ENCODE measurements at places on chromosomes 4 and X. TPM values are rescaled to one million over a fixed set of nuclear protein-coding genes. Genes with fewer than 3 reads are reported as not detected.
A peak's percentile ranks its signal among the peaks of the same experiment; 100 is the strongest.

Gene ALB
- 872 TPM for total RNA-seq

Gene F8A3
- 0.18 TPM for total RNA-seq

Gene ATP2B3
- not detected for total RNA-seq

Gene HTN3
- not detected for total RNA-seq

Gene SLC6A14
- 0.59 TPM for total RNA-seq

Gene CPZ
- total RNA-seq, result 0.86 TPM

Gene RHOXF2
- total RNA-seq, result not detected

- H3K4me3 ChIP-seq, result no peak overlapping the region
- no peaks in the 10 kb centered on the region for H3K27me3 ChIP-seq
- no peak overlapping the region for H3K27ac ChIP-seq
- H3K4me1 ChIP-seq, result no peaks in the 10 kb centered on the region
These were observed 10.2 kb downstream of the BBS7 start for GRCh38 chr4:121860121-121860520.

GRCh38 chr4:373062-373839 lies 35.6 kb downstream of the ZNF141 start:
- H3K27ac ChIP-seq, result no peak overlapping the region
- no peaks in the 10 kb centered on the region for H3K4me1 ChIP-seq
- H3K27me3 ChIP-seq, result no peaks in the 10 kb centered on the region
- no peak overlapping the region for H3K4me3 ChIP-seq
- H3K36me3 ChIP-seq, result peaks cover 23% of the 10 kb centered on the region

DNA sequence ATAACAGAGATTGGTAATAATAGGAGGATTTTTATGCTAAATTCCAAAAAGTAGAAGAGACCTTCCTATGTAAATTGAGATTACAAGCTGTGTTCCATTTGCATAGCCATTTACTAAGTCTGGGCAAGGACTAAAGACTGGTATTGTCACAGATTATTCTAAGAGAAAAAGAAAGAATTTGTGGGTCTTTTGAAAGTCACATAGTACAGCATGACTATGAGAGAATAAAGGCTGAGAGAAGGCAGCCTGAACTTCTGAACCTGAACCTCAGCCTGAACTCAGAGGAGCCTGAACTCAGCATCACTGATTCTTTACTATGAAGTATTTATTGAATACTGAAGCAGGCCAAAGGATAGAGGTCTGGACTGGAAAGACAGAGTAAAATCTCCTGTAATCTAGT lies 297.5 kb downstream of the STPG2 start:
- no peaks in the 10 kb centered on the region for H3K27me3 ChIP-seq
- no peaks in the 10 kb centered on the region for H3K4me1 ChIP-seq
- no peaks in the 10 kb centered on the region for H3K36me3 ChIP-seq
- H3K4me3 ChIP-seq, result no peak overlapping the region

- no peak for DNase-seq
- H3K27ac ChIP-seq, result no peak overlapping the region
- no peaks in the 10 kb centered on the region for H3K27me3 ChIP-seq
- H3K4me3 ChIP-seq, result no peak overlapping the region
- no peaks in the 10 kb centered on the region for H3K36me3 ChIP-seq
- H3K4me1 ChIP-seq, result peaks cover 13% of the 10 kb centered on the region
These were observed 9.8 kb upstream of the TNIP2 start for GRCh38 chr4:2765832-2766526.

DNA sequence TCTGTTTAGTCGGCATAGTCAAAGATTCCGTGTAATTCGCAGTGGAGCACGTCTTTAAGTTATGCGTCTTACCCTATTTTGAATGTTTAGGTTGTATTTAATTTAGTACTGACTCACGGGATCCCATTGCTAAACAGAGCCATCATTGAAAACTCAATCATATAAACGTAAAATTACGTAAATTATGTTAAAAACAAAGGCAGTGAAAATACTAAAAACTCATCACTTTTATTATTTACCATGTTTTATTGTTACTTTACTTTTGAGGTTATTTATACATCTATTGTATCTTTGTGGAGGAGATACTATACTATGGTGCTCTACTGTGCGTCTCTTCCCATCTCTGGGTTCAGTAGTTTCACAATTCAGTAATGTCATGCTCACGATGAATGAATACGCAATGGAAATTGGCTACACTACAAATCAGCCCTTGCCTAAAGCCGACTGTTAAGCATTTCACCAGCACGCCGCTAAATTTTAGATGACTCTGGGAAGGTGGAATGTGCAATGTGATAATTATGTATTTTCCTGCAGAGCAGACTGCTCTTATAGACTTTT lies 944 bp downstream of the FUNDC2 start:
- peak overlapping the region; percentile 98 for H3K27ac ChIP-seq
- no peaks in the 10 kb centered on the region for H3K27me3 ChIP-seq
- peaks cover 2% of the 10 kb centered on the region for H3K4me1 ChIP-seq
- H3K4me3 ChIP-seq, result peak overlapping the region; percentile 36

DNA sequence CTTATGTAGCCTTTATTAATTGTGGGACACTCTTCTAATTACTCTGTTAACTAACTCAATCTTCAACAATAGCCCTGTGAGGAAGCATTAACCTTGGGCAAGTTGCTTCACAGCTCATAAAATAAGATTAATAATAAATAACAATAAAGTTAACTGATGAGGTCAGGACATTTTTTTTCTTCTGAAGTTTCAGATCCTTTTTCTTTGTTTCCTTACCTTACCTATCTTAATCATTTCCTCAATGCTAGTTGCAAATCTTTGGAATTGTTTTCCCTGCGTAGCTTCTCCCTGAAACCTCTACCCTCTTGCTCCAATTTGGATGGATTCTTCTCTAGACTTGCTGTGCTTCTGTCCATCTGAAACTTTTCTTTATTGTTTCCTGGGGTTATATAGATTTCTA lies 17.5 kb upstream of the PLAC8 start:
- H3K27me3 ChIP-seq, result no peaks in the 10 kb centered on the region
- no peak overlapping the region for H3K4me3 ChIP-seq
- no peak for DNase-seq
- no peaks in the 10 kb centered on the region for H3K4me1 ChIP-seq

DNA sequence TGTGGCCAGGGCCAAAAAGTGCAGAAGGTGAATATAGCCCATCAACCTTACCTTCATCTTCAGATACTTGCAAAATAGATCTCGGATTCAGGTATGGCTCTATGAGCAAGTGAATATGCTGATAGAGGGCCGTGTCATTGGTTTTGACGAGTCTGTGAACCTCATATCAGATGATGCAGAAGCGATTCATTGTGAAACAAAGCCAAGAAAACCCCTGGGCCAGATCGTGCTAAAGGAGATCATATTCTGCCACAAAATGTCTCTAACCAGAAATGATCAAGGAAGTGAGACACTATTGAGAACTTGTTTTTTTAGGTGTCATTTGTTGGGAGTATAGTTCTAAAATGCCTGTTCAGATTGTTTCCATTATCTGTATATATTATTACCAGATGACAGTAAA lies 48.3 kb downstream of the PDK3 start:
- H3K36me3 ChIP-seq, result no peaks in the 10 kb centered on the region
- no peak overlapping the region for H3K27ac ChIP-seq
- DNase-seq, result no peak
- no peak overlapping the region for H3K4me3 ChIP-seq
- no peaks in the 10 kb centered on the region for H3K4me1 ChIP-seq
- H3K27me3 ChIP-seq, result peaks cover 6% of the 10 kb centered on the region

DNA sequence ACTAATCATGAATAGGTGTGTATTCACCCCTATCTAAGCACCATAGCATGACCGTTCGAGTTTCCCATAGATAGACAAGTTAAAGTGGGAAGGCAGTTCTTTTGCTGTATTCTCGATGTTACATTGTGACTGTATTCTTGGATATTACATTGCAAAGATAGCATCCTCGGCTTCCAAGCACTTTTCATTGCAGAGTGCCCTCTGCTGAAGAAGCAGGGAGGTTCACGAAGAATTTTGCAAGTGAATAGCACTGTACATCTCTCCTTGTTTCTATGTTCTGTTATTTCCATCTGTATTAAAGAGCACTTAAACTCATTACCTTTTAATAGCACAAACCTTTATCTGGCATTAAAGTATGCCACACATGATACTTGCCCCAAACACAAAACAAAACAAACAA lies 426.7 kb upstream of the ARX start:
- H3K4me1 ChIP-seq, result no peaks in the 10 kb centered on the region
- no peaks in the 10 kb centered on the region for H3K36me3 ChIP-seq
- DNase-seq, result no peak
- H3K4me3 ChIP-seq, result no peak overlapping the region
- peaks cover 18% of the 10 kb centered on the region for H3K27me3 ChIP-seq
- H3K27ac ChIP-seq, result no peak overlapping the region

DNA sequence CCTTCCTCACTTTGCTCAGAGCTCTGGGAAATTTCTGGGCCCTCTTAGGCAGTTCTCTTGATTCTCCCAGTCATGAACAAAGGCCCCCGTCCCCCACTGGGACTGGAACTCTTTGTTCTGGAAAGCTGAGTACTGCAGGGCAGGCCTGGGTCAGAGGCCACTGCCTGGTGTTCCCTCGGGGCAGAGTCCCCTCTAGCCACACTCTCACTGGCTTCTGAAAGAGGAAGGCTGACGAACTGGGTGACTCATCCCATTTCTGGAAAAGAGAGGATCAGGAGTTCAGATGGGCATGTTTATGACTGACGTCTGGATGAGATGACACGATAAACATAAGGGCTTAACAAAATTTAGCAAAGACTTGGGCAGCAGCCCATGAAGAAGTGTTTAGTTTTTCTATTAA lies 47.7 kb downstream of the DDX3X start:
- H3K27ac ChIP-seq, result no peak overlapping the region
- no peak for DNase-seq
- no peaks in the 10 kb centered on the region for H3K4me1 ChIP-seq

GRCh38 chrX:115362334-115363095 lies 73.0 kb downstream of the LUZP4 start:
- no peak overlapping the region for H3K27ac ChIP-seq
- no peaks in the 10 kb centered on the region for H3K4me1 ChIP-seq
- H3K27me3 ChIP-seq, result no peaks in the 10 kb centered on the region
- H3K4me3 ChIP-seq, result no peak overlapping the region
- no peak for DNase-seq
- no peaks in the 10 kb centered on the region for H3K36me3 ChIP-seq

DNA sequence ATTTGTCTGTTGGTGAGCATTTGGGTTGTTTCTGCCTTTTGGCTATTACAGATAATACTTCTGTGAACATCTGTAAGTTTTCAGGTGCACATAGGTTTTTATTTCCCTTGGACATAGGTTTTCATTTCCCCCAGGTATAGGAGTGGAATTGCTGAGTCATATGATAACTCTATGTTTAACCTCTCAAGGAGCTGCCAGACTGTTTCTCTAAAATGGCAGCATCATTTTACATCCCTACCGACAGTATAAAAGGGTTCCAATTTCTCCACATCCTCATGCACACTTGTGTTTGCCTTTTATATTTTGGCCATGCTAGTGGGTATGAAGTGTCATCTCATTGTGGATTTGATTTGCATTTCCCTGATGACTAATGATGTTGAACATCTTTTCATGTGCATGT lies 53.5 kb downstream of the TMEM164 start:
- no peak overlapping the region for H3K27ac ChIP-seq
- DNase-seq, result no peak
- H3K36me3 ChIP-seq, result no peaks in the 10 kb centered on the region
- no peak overlapping the region for H3K4me3 ChIP-seq
- H3K4me1 ChIP-seq, result no peaks in the 10 kb centered on the region

All from pancreas (tissue), 10 donors.